ENCODE measurements at places on chromosomes 5 and 9.

GRCh38 chr9:135992486-135993408, 31.6 kb upstream of the UBAC1 start:
- DNase-seq: no peak

DNA sequence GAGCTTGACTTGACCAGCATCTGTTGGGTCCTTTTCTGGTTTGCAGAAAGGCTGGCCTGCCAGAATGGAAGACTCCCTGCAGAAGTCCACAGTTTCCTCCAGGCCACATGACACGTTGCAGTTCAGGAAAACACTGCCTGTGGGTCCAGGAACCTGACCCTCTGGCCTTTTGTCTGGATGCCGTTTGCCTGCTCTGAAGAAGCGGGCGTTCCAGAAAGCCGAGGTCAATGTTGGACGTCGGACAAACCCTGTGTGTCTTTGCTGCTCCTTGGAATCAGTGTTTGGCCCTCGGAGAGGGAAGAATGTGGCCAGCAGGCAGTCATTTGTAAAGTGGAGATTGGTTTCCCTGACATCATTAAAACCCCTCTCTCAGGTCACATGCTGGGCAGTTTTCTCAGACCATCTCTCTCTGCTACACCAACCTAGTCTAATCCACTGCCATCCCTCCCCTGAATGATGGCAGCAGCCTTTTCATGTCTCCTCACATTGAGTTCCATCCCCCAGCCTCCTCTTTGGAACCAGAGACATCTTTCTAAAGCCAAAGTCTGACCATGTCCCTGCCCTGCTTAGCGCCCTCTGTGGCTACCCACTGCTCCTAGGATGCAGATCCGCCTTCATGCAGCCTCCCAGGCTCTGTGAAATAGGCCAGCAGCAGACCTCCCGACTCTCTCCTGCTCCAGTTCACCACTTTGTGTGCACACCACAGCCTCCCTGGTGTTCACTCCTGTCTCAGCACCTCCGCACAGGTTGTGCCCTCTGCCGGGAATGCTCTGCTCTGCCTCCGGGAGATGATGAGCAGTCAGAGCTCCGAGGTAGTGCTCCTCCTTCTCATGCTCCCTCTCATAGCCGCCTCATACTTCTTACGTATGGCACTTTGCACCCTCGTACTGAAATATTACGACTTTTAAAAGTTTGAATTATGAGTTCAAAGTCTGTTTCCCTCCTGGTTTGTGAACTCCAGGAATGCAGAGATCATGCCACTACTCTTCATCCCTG, 75.6 kb downstream of the RALGPS1 start:
- peak; percentile 55 for DNase-seq

GRCh38 chr5:61386045-61386800, 54.2 kb downstream of the ZSWIM6 start:
- DNase-seq: no peak

- no peak for DNase-seq
Observed at GRCh38 chr5:156197042-156197635, 129.8 kb upstream of the SGCD start.
